ENCODE measurements at places on chromosomes 1 and 21.

DNA sequence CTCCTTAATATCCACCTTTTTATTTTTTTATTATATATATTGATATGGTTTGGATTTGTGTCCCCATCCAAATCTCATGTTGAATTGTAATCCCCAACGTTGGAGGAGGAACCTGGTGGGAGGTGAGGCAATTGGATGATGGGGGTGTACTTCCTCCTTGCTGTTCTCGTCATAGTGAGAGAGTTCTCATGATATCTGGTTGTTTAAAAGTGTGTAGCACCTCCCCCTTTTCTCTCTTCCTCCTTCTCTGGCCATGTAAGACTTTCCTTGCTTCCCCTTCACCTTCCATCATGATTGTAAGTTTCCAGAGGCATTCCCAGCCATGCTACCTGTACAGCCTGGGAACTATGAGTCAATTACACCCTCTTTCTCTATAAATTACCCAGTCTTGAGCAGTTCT lies 22.7 kb upstream of the CCSAP start:
- DNase-seq, result no peak

DNA sequence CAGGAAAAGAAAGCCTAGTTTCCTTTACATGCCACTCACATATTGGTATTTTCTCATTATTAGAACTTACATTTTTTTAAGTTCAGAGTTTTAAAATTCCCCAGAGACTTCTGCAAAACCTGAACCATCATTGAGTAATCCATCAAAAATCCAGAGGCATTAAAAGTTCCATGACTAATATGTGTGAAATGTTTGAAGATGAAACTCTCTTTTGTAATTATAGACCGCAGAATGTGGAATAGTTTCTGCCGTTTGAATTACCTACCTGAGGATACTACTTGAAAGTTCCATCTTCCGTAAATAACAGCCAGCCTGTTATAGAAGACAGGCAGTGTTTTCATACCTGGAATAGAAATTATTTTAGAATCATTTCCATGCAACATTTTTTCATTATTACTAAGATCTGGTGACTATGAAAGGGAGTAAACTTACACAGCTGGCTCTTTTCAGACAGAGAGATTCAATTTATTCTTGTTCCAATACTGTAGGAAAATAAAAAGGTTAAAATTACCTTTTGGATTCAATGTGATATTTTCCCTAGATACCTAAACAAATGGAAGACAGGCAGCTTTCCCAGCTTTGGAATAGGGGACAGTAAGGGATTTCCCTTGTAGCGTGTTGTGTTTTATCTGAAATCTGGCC lies 131.4 kb downstream of the ST6GALNAC5 start:
- DNase-seq, result no peak

GRCh38 chr1:201460814-201461644 lies 8.0 kb downstream of the PHLDA3 start:
- no peak for DNase-seq

GRCh38 chr21:15301014-15301413 lies 236.2 kb upstream of the NRIP1 start:
- DNase-seq, result no peak

DNA sequence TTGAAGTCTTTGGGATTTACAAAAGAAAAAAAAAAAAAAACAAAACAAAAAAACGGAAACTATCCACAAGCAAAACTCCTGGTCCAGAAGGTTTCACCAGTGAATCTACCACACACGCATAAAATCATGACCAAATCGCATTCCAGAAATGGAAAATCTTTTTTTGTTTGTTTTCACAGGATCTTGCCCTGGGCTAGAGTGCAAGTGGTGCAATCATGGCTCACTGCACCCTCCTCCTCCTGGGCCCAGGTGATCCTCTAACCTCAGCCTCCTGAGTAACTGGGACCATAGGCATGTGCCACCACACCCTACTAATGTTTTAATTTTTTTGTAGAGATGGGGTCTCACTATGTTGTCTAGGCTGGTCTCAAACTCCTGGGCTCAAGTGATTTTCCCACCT lies 100.5 kb downstream of the DYRK1A start:
- DNase-seq, result no peak

GRCh38 chr1:77834771-77835334 lies 53.6 kb upstream of the NEXN start:
- DNase-seq, result peak; percentile 7

GRCh38 chr21:15928196-15928595 lies 198.4 kb downstream of the USP25 start:
- peak; percentile 52 for DNase-seq

DNA sequence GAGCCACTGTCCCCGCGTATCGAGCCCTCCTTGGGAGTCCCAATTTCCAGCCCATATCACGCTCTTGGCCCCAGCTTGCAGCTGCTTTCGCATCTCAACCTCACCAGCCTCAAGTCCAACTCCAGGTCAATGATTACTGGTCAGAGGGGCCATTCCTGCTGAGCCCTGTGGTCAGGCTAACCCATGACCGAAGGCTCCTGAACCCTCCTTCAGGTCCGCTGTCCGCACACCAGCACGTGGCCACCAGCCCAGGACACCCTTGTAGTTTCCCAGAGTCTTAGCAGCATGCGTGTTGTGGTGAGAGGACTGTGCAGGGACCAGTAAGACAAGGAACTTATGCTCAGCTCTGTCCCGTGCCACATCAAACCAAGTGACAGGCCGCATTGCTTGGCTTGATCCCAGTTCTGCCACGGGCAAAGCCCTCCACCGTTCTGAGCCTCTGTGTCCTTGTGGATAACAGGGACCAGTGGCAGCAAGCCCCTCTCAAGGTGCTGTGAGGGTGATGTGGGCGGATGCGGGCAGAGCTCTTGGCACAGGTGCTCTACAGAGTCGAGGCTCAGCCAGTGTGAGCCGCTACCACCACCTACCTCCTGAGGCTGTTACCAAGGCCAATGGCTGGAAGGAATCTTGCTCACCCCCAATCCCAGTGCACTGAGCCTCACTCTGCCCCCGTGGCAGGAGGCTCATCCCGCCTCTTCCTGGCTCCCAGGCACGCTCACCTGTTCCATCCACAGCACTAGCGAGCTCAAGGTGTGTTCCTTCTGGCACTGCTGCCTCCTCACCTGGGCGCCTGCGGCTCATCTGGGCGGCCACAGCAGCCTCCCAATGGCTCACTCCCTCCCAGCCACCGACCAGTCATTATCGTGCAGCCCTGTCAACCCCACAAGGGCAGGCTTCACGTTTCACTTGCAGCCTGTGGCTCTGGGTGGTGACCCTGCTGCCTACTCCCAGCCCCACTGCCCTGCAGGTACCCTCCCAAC lies 20.4 kb downstream of the KRTAP10-1 start:
- no peak for DNase-seq

DNA sequence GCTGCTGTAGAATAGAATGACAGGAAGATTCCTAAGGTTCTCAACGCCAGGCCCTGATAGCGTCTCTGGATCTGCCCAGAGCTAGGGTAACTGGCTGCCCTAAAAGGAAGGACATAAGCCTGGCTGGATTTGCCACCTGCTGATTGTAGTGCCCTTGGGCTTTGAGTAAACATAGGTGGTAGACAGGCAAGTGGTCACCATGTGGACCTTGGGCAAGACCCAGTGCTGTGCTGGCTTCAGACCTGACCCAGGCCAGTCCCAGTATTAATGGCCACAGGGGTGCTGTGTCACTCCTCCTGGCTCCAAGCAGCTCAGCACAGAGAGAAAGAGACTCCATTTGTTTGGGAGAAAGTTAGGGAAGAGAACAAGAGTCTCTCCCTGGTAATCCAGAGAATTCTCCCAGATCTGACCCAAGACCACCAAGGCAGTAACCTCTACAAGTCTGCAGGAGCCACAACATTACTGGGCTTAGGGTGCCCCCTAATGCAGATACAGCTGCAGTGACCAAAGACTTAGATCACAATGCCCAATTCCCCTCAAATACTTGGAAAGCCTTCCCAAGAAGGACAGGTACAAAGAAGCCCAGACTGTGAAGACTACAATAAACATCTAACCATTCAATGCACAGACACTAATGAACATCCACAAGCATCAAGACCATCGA lies 44.5 kb downstream of the PHTF1 start:
- DNase-seq, result no peak

GRCh38 chr21:26846036-26846931 lies 1.1 kb upstream of the ADAMTS1 start:
- no peak for DNase-seq

- no peak for DNase-seq
These were observed 14.2 kb upstream of the CITED4 start for GRCh38 chr1:40876436-40876761.

DNA sequence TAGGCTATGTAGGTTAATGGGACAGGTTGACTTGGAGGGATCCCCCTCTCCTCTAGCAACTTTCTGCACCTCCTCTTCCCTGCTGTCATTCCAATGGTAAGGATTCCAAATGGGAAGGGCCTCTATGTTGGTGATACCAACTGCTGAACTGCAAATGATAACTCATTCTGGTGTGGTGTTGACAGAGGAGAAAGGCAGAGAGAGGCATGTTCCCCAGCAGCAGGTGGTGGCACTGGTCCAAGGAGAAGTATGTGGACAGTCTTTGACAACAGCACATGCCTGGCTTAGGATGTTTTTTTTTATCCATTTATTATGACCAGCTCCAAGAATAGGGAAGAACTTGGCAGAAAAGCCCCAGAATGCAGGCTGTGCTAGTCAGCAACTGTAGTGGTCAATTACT lies 19.6 kb upstream of the SPAG17 start:
- DNase-seq, result peak; percentile 53
